ENCODE measurements at places on chromosomes 3 and 15.

- no peak for DNase-seq
Measured at GRCh38 chr3:57982561-57983243, 25.5 kb upstream of the FLNB start.

DNA sequence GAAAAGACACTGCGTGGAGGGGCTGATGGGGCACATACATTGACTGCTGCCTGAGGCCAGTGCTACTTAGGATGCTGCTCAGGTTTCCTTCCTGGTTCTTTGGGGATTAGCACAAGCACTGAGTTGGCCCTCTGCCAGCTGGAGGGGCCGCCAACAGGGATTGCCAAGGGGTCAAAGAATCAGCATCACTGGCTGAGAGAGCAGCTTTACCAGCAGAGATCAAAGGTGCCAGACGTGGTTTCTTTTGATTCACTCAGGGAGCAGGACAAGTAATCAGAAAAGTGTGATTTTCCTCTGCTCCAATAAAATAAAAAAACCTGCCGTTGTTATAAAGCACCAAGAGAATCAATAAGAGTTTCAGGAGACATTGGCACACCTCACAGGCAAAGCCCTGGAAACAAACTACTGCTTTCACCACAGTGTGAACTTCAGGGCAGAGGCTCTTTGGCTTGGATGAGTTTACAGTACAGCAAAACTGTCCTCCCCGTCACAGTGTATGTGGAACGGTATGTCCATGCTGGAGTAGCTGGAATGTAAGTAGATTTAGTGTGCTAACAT lies 45.8 kb upstream of the FSIP1 start:
- DNase-seq, result peak; percentile 31

GRCh38 chr3:175349168-175349567 lies 490.0 kb downstream of the NAALADL2 start:
- DNase-seq, result no peak

DNA sequence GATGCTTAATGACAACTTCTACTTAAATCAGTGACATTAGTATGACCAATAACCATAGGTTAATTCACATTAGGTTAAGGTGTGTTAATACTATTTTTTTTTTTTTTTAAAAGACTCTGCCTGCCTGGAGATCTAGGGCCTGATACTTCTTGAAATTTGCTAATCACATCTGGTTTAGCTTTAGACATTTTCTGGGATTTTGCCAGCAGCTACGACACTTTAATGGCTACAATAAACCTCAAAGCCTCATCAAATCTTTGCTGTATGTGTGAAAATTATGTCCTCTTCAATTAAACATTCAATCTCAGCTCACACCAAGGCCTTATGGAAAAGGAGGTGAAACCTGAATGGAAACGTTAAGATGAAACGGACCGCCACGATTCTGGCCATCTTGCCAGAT lies 167.9 kb downstream of the GREM1 start:
- no peak for DNase-seq

GRCh38 chr3:133973249-133973980 lies 56.3 kb downstream of the SLCO2A1 start:
- DNase-seq, result no peak

DNA sequence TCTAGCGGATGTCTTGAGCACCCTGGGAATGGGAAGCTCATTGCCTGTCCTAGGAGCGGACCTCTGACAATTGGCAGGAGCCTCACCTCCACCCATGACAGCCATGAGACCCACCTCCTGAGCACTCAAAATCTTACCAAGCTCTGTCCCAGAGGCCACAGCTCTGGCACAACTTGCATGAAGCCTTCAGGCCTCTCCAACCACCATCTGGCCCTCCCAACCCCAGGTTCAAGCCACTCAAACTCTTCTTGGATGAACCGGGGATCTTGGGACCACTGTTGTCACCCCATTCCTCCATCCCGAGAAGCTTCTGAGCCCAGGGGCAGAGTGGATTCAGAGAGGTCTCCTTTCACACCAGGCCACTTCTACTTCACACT lies 1.5 kb downstream of the VIPR1 start:
- no peak for DNase-seq

- no peak for DNase-seq
Measured at GRCh38 chr3:104909198-104909597, 457.5 kb upstream of the ALCAM start.

GRCh38 chr3:38598791-38599190 lies 50.7 kb downstream of the SCN5A start:
- DNase-seq, result no peak

- DNase-seq, result no peak
Measured at GRCh38 chr15:90576711-90577389, 47.1 kb downstream of the CRTC3 start.

- no peak for DNase-seq
Measured at GRCh38 chr15:63572749-63573464, 24.3 kb upstream of the FBXL22 start.

- no peak for DNase-seq
Measured at GRCh38 chr3:13682331-13683013, 133.5 kb downstream of the FBLN2 start.

DNA sequence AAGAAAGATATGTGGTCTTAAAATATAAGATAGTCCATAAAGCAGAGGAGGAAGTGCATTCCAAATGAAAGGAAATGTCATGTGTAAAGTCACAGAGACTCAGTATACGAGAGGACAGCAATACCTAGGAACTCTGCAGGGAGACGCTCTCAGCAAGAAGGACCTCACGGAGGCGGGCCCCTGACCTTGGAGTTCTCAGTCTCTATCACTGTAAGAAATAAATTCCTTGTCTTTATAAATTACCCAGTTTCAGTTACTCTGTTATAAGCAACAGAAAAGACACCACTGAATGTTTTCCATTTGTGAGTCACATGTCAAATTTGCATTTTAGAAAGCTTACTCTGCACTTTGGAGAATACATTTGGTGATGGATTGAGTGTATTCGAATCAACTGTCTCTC lies 140.6 kb downstream of the GBE1 start:
- peak; percentile 17 for DNase-seq

DNA sequence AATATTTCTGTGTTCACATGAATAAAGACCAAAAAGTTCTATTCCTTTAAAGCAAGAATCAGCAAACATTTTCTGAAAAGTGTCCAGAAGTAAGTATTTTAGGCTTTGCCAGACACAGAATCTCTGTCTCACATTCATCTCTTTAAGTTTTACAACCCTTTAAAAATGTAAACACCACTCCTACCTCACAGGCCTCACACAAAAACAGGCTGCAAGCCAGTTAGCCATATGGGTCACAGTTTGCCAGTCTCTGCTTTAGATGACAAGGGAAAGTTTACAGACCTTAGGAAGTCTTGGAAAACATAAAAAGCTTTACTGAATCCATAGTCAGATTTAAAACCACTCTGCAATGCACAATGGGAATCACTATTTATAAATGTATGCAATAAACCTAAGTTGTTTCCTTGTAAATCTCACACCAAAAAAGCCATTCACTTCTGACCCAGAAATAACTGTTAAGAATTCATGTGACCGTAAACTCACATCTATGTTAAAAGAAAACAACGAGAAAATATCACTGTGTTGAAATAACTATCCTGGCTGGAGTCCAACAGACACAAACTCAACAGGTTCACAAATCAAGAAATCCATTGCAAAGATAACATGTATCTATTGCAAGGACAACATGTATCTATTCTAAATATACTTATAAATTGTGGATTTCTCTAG lies 308.2 kb downstream of the ULK4 start:
- no peak for DNase-seq

GRCh38 chr3:45595364-45596195 lies 1.0 kb downstream of the LIMD1 start:
- DNase-seq, result no peak

DNA sequence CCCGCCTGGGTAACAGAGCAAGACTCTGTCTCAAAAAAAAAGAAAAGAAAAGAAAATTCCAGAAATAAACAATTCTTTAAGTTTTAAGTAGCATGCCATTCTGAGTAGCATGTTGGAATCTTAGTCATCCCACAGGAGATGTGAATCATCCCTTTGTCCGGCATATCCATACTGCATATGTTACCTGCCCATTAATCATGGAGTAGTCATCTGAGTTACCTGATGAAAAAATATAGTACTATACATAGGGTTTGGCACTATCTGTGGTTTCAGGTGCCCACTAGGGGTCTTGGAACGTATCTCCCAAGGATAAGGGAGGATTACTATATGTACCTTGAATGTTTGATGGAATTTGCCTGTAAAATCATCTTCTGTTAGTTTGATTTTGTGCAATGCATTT lies 6.3 kb upstream of the CCR4 start:
- DNase-seq, result no peak
